Heart left ventricle (tissue), 16 donors: ENCODE measurements at places on chromosomes 5 and 9. TPM values are rescaled to one million over a fixed set of nuclear protein-coding genes. Genes with fewer than 3 reads are reported as not detected.

GRCh38 chr5:167107684-167108083 is 1183.8 kb upstream of the WWC1 start:
- no peaks in the 10 kb centered on the region for H3K36me3 ChIP-seq
- no peak overlapping the region for H3K27ac ChIP-seq
- no peak overlapping the region for H3K4me3 ChIP-seq
- DNase-seq = no peak

DNA sequence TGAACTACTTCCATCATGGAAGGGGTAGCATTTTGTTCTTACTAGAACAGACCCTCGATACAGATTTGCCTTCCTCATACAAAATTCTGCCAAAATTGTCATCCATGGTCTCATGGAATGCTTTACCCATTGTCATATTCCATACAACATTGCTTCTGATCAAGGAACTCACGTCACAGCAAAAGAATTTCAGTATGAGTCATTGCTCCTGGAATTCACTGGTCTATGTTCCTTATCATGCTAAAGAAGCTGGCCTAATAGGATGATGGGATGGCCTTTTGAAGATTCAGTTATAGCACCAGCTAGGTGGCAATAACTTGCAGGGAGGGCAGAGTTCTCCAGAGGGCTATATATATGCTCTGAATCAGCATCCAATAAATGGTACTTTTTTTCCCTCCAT is 18.2 kb upstream of the FNIP1 start:
- no peaks in the 10 kb centered on the region for H3K27me3 ChIP-seq
- H3K4me1 ChIP-seq = peaks cover 6% of the 10 kb centered on the region

The SLC36A3 gene
- total RNA-seq = not detected

GRCh38 chr5:120007598-120007997 is 378.2 kb downstream of the FAM170A start:
- H3K4me3 ChIP-seq = no peak overlapping the region
- no peaks in the 10 kb centered on the region for H3K27me3 ChIP-seq
- no peaks in the 10 kb centered on the region for H3K4me1 ChIP-seq

DNA sequence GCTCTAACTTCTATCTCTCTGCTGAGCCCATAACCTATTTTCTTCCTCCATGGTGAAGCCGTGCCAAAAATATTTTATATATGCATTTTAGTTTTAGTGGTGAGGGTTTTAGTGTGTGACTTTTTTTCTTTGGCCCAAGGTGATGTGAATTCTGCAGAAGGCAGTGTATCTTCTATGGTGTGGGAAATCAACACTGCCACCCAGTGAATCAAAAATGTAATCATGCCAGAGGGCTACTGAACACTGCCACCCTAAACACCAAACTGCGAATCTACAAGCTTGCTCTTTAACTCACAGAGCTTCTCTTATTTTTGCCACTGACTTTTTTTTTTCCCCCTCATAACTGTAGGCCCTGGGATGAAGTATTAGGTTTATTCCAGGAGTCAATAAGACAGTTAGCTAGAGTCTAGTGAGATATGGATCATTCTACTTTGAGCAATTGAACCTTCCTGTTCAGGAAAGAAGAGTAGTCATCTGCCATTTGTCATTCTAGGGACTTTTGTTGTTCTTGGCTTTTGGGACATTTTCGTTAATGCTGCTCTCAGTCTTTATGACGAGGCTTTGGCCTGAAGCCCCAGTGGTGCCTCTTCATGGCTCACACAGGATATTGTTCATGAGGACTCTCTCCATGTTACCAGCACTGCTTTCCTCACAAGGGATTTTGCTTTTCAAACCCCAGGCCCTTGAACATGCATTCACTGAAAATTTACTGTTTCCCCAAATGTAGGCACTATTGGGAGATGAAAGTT is 53.1 kb downstream of the C7 start:
- H3K36me3 ChIP-seq = no peaks in the 10 kb centered on the region
- H3K4me3 ChIP-seq = no peak overlapping the region
- H3K27ac ChIP-seq = no peak overlapping the region
- no peaks in the 10 kb centered on the region for H3K27me3 ChIP-seq
- no peak for DNase-seq

The SKP1 gene
- 426 TPM for total RNA-seq

GRCh38 chr9:131661568-131662288 is 78.1 kb downstream of the RAPGEF1 start:
- no peak overlapping the region for H3K27ac ChIP-seq
- peaks cover 4% of the 10 kb centered on the region for H3K36me3 ChIP-seq
- H3K4me3 ChIP-seq = no peak overlapping the region
- no peaks in the 10 kb centered on the region for H3K27me3 ChIP-seq
- no peak for DNase-seq
- H3K4me1 ChIP-seq = peaks cover 70% of the 10 kb centered on the region

DNA sequence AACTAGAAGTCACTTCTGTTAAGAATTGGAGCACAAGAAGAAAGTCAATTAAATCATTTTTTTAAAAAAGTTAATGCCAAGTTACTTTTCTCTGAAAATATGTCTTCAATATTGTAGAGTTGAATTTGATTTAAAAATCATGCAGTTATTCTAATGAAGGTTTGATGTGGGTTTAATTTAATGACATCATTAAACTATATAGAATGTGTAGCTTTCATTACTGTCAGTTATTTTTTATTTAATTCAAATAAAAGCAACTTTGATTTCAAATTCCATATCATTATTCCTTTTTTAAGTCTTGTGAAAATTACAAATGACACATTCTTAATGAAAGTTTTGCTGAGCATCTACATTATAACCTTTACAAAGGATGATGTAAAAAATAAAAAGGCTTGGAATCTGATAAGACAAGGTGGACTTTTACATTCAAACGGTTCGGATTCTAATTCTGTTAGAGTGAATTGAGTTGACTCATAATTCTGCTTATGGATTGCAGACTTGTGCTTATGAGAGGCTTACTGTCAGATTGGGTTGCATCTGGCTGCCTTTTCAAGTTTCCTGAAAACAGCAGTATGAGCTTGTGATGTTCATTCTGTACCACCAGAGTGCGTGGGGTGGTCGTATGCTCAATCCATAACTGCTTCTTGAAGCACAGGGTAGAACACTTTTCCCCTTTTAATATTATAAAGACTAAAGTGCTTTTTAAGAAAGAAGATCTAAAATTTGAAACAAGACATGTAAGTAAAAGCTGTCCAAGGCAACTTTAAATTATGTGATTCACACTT is 253.0 kb upstream of the ARRDC3 start:
- no peaks in the 10 kb centered on the region for H3K4me1 ChIP-seq
- no peak overlapping the region for H3K27ac ChIP-seq
- H3K4me3 ChIP-seq = no peak overlapping the region
- no peaks in the 10 kb centered on the region for H3K36me3 ChIP-seq
- H3K27me3 ChIP-seq = no peaks in the 10 kb centered on the region

DNA sequence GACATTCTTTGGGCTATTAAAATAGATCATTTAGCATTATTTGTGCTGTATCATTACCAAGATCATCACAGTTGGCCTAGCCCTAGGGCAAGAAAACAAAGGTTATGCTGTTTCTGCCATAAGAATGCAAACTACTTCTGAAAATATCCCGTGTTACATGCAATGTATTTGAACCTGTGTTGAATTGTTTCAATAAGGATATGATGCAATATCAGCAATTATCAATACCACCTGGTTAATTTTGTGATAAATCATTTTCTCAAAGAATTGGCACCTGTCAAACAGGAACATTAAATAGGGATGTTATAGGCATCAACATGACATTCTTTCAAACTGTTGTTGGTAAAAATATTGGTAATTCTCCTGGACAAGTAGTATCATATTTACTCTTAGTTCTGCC is 2002.0 kb upstream of the CDH9 start:
- H3K4me3 ChIP-seq = no peak overlapping the region
- DNase-seq = no peak
- no peaks in the 10 kb centered on the region for H3K36me3 ChIP-seq
- H3K27me3 ChIP-seq = no peaks in the 10 kb centered on the region
- H3K27ac ChIP-seq = no peak overlapping the region
